ENCODE measurements at places on chromosomes 11 and 22.

- no peak for DNase-seq
These were observed 91.5 kb downstream of the MIAT start for GRCh38 chr22:26748845-26749244.

DNA sequence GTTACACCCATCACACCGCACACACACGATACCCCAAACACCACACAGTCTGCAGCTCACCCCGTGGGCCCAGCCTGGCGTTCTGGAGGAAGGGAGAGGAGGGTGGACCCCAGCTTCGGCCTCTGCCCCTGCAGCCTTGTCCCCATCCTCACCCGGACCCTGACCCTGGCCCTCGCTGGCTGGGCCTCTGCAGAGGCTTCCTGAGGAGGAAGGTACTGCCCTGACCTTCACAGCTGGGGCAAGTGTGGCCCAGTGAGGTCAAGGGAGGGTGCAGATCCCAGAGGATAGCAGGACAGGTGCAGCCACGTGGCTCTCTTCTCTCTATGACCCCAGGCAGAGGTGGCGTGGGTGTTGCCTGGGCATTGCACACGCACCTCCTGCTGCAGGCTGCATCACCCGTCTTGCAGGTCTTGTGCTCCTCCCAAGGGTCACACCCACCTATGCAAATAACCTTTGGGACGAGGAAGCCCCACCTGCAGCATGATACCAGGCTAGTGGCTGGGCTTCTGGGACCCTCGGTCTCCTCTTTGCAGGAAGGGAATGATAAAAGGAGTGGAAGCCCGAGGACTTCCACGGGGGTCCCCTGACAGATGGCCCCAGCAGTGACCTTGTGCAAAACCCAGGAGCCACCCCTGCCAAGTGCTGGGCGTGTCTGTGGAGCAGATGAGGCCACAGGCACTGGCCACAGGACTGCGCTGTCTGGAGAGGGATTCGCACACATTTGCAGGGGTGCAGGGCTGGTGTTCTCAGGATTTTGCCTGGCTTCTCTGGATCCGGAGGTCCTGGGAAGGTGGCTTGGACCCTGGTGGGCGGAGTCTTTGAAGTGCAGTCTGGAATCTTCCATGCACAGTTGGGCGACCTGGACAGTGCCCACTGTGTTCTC is 1241.5 kb downstream of the BRD1 start:
- DNase-seq, result no peak

- no peak for DNase-seq
These were observed 253.4 kb downstream of the FAM76B start for GRCh38 chr11:95536047-95536690.

GRCh38 chr11:79514290-79514689 is 73.5 kb upstream of the TENM4 start:
- no peak for DNase-seq

DNA sequence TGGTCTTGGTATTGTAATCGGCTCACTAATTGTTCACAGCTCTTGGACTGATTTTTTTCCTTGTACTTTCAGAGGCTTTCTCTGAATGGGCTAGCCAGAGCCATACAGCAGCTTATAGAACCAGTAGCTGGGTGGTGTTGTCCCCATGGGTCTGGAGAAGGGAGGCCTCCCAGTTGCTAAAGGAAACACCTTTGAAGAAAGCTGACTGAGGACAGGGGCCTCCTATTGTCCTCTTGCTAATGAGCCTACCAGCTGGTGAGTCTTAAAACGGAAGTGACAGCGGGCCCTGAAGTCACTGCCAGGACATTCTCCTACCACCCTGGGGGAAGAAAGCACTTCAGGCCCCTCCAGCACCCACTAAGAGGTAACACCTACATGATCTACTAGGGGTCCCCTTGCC is 9.9 kb downstream of the FADS3 start:
- no peak for DNase-seq

DNA sequence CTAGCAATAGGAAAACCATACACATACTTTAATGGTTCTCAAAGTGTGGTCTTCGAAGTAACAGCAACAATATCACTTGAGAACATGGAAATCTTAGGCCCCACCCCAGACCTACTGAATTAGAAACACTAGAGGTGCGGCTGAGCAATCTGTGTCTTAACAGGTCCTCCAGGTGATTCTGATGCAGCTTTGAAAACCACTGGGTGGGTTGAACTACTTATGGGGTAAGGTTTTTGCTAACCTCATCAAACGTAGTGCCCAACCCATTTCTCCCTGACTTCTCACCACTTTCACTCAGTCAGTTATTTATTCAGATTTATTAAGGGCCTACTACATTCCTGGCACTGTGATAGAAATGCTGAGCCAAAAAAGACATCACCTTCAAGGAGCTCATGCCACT is 3.7 kb downstream of the MPZL2 start:
- no peak for DNase-seq

- DNase-seq, result no peak
These were observed 935.3 kb downstream of the DLG2 start for GRCh38 chr11:84691830-84692229.

- DNase-seq, result no peak
These were observed 42.4 kb upstream of the PPARA start for GRCh38 chr22:46107753-46108563.

DNA sequence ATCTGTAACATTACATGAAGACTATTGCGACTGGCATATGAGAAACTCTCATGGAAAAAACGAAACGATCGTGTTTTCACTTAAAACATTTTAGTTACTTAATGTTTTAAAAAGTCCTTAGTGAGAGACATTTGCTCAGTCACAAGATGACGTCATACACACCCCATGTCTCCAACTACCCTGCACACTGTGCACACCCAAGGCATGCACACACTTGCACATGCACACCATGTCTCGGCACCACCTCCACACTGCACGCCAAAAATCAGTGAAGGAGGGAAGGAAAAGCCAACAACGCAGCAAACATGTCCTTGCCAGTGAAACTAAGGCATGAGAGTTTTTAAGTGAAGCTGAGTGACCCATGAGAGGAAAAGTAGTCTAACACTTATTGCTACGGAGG is 18.0 kb downstream of the NCAPD3 start:
- DNase-seq, result no peak

DNA sequence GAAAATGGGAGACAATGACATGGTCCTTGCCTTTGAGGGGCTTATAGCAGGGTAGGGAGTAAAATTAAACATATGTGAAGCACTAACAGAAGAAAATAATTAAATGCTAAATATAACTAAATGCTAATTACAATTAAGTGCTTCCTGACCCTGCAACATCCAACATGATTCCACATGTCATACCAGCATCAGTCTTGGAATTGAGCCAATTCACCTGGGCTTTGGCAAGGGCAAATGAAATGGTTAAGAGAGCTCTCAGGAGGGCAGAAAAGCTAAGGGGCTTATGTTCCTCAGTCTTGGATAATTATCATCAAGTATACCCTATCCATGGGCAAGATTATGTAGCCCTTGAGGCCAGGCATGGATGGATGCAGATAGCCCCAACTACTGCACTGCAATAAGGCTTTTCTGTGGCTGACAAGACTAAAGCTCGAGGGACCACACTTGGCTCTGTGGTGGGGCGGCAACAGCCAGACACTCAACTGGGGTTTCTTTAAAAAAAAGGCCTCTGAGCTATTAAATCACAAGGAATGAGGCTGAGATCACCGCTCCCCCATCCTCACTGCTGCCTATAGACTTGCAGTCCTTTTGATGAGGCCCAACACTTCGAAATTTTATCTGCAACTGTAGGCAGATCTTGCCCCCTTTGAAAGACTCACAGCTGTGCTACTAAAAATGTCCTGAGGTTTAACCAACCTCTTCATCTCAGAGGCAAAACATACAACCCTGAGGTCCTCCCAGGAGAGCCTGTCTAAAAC is 39.0 kb downstream of the IL18BP start:
- no peak for DNase-seq

DNA sequence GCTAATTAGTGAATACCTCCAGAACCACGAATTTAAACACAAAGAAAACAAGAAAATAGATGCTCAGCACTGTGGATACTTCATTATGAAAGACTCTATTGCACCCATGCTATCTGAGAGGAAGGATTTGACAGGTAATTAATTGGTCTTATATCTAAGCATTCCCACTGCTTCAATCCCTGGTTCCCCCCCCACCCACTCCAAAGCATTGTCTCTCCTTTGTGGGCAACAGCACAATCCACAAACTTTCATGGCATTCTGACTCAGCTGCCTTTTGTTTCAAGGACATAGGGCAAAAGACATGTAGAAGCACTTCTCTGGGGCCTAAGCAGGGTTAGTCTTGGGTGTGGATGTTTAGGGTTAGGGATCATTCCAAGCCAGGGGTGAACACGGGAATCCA is 551.4 kb downstream of the BUD13 start:
- no peak for DNase-seq

GRCh38 chr22:33337524-33337923 is 279.3 kb upstream of the SYN3 start:
- DNase-seq, result no peak

DNA sequence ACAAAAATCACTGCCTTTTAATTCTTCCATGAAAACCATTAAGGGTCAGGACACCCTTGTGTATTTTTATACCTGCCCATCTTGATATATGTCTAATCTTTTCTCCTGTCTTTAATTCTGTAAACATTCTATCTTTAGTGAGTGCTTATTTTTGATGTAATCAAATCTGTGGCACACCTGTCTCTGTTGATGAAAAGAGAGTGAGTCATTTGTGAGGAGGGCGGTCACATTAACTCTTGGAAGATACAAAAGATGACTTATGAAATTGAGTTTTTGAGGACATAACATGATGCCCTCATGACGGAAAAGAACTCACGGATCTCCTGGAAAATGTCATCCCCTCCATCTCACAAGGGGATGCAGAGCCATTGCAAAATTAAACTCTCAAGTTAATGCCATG is 206.5 kb upstream of the PGR start:
- DNase-seq, result no peak

- no peak for DNase-seq
These were observed 34.8 kb downstream of the MB start for GRCh38 chr22:35582218-35582860.

GRCh38 chr11:6199174-6199810 is at the start of gene OR52W1:
Gene OR52W1 (plus strand): TSS chr11:6199224. CDS start chr11:6199224, 0 bp downstream.
- no peak for DNase-seq

Measured in fibroblast of skin of left biceps (primary cell).